Activated CD4-positive, alpha-beta T cell treated with anti-CD3 and anti-CD28 coated beads, Interleukin-2, amount 10 ng/mL, durations not matched to agents 24 days and 14 days (primary cell): ENCODE measurements at places on chromosomes 12 and 14. TPM values are rescaled to one million over a fixed set of nuclear protein-coding genes. Genes with fewer than 3 reads are reported as not detected.

The GCH1 gene
- 49.8 and 49.9 TPM in 2 replicates for total RNA-seq

The CCDC177 gene
- total RNA-seq = 0.05 TPM in 1 of 2 replicates, not detected in the other

The DDHD1 gene
- 67.9 and 70.2 TPM in 2 replicates for total RNA-seq

The PTGDR gene
- 0.17 and 0.33 TPM in 2 replicates for total RNA-seq

The FAM186B gene
- total RNA-seq = 0.16 and 0.33 TPM in 2 replicates

The ST8SIA1 gene
- total RNA-seq = 0.21 and 0.28 TPM in 2 replicates

The PLBD1 gene
- total RNA-seq = not detected in 2 replicates

The CYP27B1 gene
- total RNA-seq = 12.3 and 12.7 TPM in 2 replicates

The MYO1H gene
- not detected in 2 replicates for total RNA-seq

The FAM234B gene
- total RNA-seq = 8.6 and 9.0 TPM in 2 replicates

The EPS8 gene
- total RNA-seq = 2.2 and 2.4 TPM in 2 replicates

The CLEC14A gene
- not detected in 2 replicates for total RNA-seq

The SIX6 gene
- total RNA-seq = not detected in 2 replicates

The PLEKHG3 gene
- 3.0 and 3.1 TPM in 2 replicates for total RNA-seq

The GYS2 gene
- total RNA-seq = 0.17 TPM in 1 of 2 replicates, not detected in the other

The GLIPR1L1 gene
- not detected in 2 replicates for total RNA-seq

The SSPN gene
- total RNA-seq = not detected in 2 replicates

The LRRC43 gene
- total RNA-seq = 0.33 TPM in 1 of 2 replicates, not detected in the other

The PZP gene
- total RNA-seq = not detected in 2 replicates

The NYNRIN gene
- not detected in 2 replicates for total RNA-seq

The CCDC88C gene
- 79.7 and 89.9 TPM in 2 replicates for total RNA-seq

The TSHR gene
- not detected in 2 replicates for total RNA-seq

The CD163 gene
- not detected in 2 replicates for total RNA-seq

The SYNDIG1L gene
- not detected in 2 replicates for total RNA-seq

The IL31 gene
- 2.5 TPM in 2 replicates for total RNA-seq

The AKAP6 gene
- total RNA-seq = 0.51 and 0.57 TPM in 2 replicates

The NXPH4 gene
- total RNA-seq = 0.47 and 0.73 TPM in 2 replicates

The B3GNT4 gene
- total RNA-seq = 0.64 and 1.0 TPM in 2 replicates

The VDR gene
- 267 and 277 TPM in 2 replicates for total RNA-seq

The HOXC6 gene
- total RNA-seq = not detected in 2 replicates

The EXOC3L4 gene
- not detected in 2 replicates for total RNA-seq

The COCH gene
- 1.1 and 1.2 TPM in 2 replicates for total RNA-seq

The BAZ1A gene
- total RNA-seq = 89.7 TPM in 2 replicates

The RASSF3 gene
- 40.8 and 43.1 TPM in 2 replicates for total RNA-seq

The POTEG gene
- not detected in 2 replicates for total RNA-seq

The MGST1 gene
- total RNA-seq = 1.2 TPM in 1 of 2 replicates, not detected in the other

The LYSET gene
- 14.7 and 18.6 TPM in 2 replicates for total RNA-seq

The ALDH1L2 gene
- total RNA-seq = 1.3 and 1.5 TPM in 2 replicates

The STAC3 gene
- total RNA-seq = 4.9 and 5.5 TPM in 2 replicates

The CLEC4C gene
- not detected in 2 replicates for total RNA-seq

The HNF1A gene
- not detected in 2 replicates for total RNA-seq

The C12orf50 gene
- total RNA-seq = not detected in 2 replicates

The HELB gene
- total RNA-seq = 20.2 and 21.4 TPM in 2 replicates

The IL22 gene
- total RNA-seq = 2.4 and 3.1 TPM in 2 replicates

The CLEC2A gene
- not detected in 2 replicates for total RNA-seq

The CLEC4E gene
- not detected in 2 replicates for total RNA-seq

The GPR137C gene
- 0.07 and 0.24 TPM in 2 replicates for total RNA-seq

The EFCAB11 gene
- total RNA-seq = 6.8 and 7.8 TPM in 2 replicates

The TROAP gene
- total RNA-seq = 49.9 and 51.6 TPM in 2 replicates

The C12orf75 gene
- total RNA-seq = 91.4 and 96.1 TPM in 2 replicates

The INSM2 gene
- not detected in 2 replicates for total RNA-seq

The CLEC1A gene
- not detected in 2 replicates for total RNA-seq

The ADCY6 gene
- total RNA-seq = 0.14 and 0.73 TPM in 2 replicates

The GALNT8 gene
- 0.82 and 0.99 TPM in 2 replicates for total RNA-seq

The SCNN1A gene
- total RNA-seq = not detected in 2 replicates
